ENCODE measurements at places on chromosomes 16 and 17. TPM values are rescaled to one million over a fixed set of nuclear protein-coding genes. Genes with fewer than 3 reads are reported as not detected.

- no peak for DNase-seq
Measured at GRCh38 chr17:82281076-82281475, 7.6 kb upstream of the CSNK1D start.

GRCh38 chr17:29707212-29707571 is 84.5 kb upstream of the CORO6 start:
- no peak for DNase-seq

DNA sequence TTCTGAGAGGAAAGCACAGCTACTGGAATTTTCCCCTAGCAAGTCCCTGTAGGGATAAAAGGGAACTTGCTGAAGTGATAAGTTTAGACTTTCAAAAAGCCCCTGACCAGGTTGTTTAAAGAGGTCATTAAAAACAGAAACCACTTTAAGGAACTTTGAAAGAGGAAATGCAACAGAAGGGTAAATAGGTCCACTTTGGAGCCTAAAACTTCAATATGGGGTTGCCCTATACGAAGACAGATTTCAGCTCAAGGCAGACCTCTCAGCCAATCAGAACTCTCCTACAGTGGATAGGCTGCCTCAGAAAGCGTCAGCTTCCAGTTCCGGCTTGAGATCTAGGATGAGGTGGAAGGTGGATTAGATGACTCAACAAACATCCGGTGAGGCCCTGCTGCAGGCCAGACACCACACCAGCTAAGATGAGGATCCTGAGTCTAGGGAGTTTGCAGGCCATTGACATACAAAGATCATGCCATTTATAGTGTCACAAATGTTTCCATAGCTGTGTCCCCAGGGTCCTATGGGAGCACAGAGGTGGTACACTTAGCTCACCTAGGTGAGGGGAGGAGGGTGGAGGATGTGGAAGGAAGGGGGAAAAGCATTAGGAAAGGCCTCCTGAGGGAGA is 7.9 kb upstream of the MFSD6L start:
- no peak for DNase-seq

- no peak for DNase-seq
Measured at GRCh38 chr17:78738278-78738677, 43.8 kb downstream of the CYTH1 start.

- no peak for DNase-seq
Measured at GRCh38 chr16:89923640-89924296, 626 bp downstream of the TUBB3 start.

Gene USP6
- not detected for total RNA-seq

Gene TNFRSF17
- not detected for total RNA-seq
